ENCODE measurements at places on chromosomes 11 and 22.

DNA sequence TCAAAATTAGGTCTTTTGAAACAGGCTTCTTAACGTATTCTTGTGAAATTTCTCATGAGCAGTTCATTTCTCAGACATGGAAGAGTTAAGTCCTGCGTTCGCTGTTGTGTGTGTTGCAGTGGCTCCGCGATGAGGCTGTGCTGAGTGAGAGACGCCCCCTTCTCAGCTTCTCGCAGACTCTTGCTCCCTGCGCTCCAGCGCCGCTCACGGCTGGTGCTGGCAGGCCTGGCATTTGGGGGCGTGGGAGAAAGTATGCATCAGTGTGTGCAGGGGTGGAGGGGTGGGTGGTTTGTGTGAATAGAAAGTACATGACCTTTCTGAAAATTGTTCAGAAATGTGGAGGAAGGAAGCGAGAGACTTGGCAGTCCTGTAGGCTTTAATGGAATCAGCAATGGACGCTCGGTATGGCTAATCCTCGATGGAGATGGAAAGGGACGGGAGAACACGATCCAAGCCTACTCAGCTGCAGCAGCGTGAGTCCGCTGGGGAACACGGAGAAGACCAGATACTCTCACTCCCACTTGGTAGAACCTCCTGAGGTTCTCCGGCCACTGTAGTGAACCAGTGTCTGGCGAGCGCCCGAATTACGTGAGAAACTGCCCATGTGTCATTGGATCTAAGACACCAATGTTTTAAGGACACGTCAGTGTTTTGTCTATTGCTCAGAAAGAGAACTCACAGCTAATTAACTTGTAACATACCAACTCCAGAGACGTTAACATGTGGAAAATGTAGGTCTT, 5.9 kb downstream of the TAB1 start:
- DNase-seq, result no peak

DNA sequence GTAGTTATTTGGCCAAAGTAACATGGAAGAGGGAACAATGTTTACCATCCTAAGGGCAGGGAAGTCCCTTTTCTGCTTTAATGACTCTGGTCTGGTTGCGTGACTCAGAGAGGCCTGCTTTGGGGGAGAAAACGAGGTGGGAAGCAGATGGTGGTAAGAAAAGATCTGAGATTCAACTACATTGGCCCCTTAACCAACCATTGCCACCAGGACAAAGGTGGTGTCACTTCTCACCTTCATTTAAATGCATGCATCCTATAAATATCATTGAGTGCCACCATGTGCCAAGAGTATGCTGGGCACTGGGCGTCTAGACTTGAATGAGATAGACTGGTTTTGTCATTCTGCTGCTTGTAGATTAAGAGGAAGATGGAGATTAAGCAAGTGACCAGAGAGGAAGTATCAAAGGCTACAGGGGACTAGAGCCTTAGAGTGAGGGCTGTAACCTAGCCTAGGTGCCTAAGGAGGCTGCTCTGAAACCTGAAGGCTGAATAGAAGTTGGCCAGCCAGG, 3.6 kb upstream of the SORL1 start:
- no peak for DNase-seq

DNA sequence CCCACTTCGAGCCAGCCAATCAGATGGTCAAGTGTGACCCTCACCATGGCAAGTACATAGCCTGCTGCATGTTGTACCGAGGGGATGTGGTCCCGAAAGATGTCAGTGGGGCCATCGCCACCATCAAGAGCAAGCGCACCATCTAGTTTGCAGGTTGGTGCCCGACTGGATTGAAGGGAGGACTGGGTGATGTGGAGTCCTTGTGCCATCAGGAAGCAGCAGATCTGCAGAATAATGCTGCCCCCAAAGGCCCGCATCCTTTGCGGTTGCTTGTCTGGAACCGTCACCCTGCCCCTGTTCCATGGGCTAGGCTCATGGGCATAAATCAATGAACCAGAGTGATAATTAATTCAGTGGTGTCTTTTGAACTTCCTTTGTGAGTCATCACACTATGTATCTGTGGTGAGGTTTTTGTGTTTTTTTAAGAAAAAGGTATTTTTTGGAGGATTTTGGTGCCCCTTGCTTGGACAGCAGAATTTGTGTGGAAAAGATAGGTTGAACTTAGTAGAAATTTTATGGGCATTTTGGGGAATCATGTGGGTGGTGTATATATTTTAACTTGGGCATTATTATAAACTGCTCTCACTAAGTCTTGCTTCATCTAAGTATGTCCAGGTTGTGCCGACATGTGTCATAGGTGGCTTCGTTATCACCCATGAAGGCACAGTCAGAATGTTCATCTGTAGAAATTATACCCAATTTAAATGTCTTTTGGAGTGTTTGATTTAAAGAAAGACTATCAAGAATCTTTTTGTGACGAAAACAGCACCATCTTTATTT, 22.3 kb downstream of the LRRC74B start:
- DNase-seq, result no peak

DNA sequence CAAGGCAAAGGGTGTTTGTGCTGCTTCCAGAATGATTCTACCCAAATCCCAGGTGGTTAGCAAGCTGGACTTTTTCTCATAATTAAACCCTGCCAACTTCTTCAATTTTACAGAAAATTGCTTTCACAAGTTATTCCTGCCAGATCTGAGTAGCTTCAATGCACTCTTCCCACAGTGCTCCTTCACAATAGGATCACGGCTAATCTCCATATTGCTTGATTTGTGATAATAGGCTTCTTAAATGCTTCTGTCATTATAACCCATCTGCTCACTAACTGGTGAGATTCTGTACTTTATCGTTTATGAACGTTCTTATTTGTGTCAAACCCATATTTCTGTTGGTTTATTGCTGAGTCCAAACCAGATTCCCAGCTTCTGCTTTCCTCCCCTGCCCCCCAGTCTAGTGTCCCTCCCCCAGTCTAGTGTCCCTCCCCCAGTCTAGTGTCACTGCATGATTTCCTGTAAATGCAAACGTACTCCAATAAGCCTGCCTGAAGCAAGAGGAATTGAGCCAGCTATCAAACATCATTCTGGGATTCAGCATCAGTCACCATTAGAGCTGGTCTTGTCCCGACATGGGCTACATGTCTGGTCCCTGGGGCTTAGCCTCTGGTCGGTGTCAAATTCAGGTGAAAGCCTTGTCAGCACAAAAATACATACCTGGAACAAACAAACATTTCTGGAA, 14.0 kb downstream of the MMP3 start:
- DNase-seq, result no peak

- peak; percentile 60 for DNase-seq
Measured at GRCh38 chr11:46352063-46352841, 5.0 kb downstream of the DGKZ start.

GRCh38 chr22:29352778-29353177, 35.6 kb downstream of the AP1B1 start:
- DNase-seq, result no peak

- DNase-seq, result no peak
Measured at GRCh38 chr11:66688561-66689534, 11.2 kb upstream of the RBM4B start.

- DNase-seq, result no peak
Measured at GRCh38 chr22:24730864-24731263, 43.7 kb downstream of the PIWIL3 start.

DNA sequence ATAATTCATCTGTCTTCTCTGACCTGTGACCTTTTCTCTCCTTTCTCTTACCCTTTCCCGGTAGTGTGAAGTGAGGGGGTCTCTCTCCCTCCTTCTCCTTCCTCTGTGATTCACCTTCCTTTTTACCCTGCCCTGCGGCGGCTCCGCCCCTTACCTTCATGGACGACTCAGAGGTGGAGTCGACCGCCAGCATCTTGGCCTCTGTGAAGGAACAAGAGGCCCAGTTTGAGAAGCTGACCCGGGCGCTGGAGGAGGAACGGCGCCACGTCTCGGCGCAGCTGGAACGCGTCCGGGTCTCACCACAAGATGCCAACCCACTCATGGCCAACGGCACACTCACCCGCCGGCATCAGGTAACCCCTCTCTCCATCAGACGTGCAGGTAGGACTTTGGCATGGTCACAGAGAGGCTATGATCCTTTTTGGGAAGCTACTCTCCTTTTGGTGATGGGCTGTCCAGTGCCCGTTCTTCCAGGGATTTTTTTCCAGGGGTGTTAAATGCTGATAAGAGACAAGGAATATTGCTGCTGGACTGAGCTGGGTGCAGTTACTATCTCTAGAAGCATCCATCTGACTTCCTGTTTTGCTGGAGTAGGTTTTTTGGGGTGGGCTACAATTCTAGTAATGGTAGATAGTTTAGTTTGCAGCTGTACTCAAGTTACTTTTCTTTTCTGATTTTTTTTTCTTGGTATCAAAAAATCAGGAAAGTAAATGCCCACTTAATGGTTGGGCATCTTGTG, 29.9 kb downstream of the CTNND1 start:
- DNase-seq, result no peak

DNA sequence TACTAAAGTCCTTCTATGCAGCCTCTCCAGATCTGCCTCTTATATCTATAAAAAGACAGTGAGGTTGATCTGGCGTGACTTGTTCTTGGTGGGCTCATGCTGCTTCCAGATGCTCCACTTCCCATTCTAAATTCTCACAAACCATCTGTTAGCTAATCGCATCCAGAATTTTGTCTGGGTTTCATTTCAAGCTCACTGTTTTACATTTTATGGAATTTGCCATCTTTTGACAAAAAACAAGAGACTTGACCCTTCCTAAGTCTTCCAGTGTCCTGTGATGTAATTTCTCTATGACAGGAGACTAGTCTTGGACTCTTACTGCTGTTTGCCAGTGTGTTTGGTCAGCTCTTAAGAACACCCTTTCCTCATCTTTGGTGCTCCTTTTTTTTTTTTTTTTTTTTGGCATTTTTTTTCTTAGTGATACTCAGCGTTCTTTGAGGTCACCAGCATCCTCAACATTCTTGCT, 23.0 kb downstream of the CRKL start:
- no peak for DNase-seq

Measured in heart left ventricle (tissue), 16 donors.